ENCODE measurements at places on chromosomes 3 and 15. TPM values are rescaled to one million over a fixed set of nuclear protein-coding genes. Genes with fewer than 3 reads are reported as not detected.

DNA sequence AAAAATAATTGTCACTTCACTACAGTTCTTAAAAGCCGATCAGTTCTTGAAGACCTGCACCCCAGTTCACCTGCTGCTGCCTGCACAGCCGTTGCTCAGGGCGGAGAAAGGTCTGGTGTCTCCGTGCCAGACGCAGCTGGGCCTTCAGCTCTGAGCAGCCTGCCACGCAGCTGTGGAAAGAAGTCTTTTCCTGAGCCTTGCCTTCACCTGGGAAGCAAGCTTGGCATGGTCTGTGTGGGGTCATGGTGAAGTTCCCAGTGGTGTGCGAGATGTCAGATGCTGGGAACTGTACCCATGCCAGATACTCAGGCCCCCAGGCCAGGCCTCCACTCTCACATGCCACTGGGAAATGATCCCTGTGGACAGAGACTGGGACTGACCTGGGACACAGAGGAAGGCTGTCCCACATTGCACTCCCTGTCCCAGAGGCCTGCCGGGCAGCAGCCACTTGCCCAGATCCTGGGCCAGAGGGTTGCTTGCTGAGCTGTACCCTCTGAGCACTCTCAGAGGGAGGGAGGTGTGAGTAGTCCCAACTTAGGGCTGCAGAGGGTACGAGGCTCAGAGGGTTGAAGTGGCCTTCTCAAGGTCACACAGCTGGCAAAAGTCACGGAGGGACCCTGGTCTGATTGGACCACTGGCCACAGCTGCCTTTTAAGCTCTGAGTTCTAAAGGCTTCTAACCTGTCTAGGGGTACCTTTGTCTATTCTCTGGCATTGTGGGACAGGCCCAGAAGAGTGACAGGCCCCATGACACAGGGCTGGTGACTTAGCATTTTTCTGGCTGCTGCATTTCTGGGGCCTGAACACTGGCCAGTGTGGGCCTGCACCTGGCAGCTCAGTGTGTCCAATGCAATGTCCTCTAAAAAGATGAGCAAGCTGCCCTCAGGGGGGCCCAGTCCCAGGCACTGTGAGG, 55.4 kb downstream of the KLF13 start:
- H3K27me3 ChIP-seq: no peaks in the 10 kb centered on the region
- H3K4me1 ChIP-seq: peaks cover 6% of the 10 kb centered on the region
- H3K36me3 ChIP-seq: peaks cover 26% of the 10 kb centered on the region

DNA sequence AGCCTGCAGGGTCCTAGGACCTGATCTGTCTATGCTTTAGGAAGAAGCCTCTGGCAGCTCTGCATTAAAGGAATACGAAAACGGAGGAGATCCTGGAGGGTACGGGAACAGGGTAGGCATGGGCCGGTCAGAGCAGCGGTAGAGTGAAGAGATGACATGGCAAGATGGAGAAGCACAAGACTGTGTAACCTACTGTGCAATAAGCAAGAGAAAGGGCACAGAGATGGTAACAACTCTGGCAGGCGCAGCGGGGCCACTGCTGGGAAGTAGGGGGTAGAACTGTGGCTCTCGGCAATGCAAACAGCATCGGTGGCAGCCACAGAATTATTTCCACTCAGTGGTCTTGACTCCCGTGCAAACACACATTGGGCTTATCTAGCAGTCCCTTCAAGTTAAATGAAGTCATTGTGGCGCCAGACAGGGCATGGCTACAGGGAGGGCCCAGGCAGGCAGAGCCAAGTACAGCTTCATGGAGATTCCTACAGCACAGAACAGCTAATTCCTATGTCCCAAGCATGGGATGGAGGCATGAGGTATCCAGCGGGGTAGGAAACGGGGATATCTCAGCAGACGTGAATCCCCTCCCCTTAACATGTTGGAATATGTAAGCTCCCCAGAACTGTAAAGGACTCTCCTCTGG, 28.8 kb downstream of the WHAMM start:
- peaks cover 5% of the 10 kb centered on the region for H3K4me1 ChIP-seq
- H3K27me3 ChIP-seq: no peaks in the 10 kb centered on the region
- H3K36me3 ChIP-seq: peaks cover 63% of the 10 kb centered on the region
- H3K27ac ChIP-seq: no peak overlapping the region

- peaks cover 38% of the 10 kb centered on the region for H3K4me1 ChIP-seq
- H3K27ac ChIP-seq: no peak overlapping the region
- DNase-seq: no peak
- no peak overlapping the region for H3K4me3 ChIP-seq
Observed at GRCh38 chr3:42667096-42667522, 13.6 kb downstream of the ZBTB47 start.

- H3K27me3 ChIP-seq: no peaks in the 10 kb centered on the region
- no peak for DNase-seq
- no peak overlapping the region for H3K4me3 ChIP-seq
- no peak overlapping the region for H3K27ac ChIP-seq
Observed at GRCh38 chr3:175552929-175553328, 693.8 kb downstream of the NAALADL2 start.

- H3K27me3 ChIP-seq: no peaks in the 10 kb centered on the region
- no peak overlapping the region for H3K27ac ChIP-seq
- no peaks in the 10 kb centered on the region for H3K4me1 ChIP-seq
- no peaks in the 10 kb centered on the region for H3K36me3 ChIP-seq
Observed at GRCh38 chr3:81799403-81799802, 38.0 kb upstream of the GBE1 start.

Gene ADAMTSL3
- total RNA-seq: 54.9 TPM

Gene GNAT1
- total RNA-seq: not detected

GRCh38 chr15:40105517-40106202, 3.0 kb downstream of the BMF start:
- H3K4me3 ChIP-seq: peak overlapping the region; percentile 5
- H3K27me3 ChIP-seq: no peaks in the 10 kb centered on the region
- peaks cover 82% of the 10 kb centered on the region for H3K4me1 ChIP-seq
- peak overlapping the region; percentile 94 for H3K27ac ChIP-seq
- no peak for DNase-seq

Gene SCN11A
- not detected for total RNA-seq
